ENCODE measurements at places on chromosomes 3 and 15.
A peak's percentile ranks its signal among the peaks of the same experiment; 100 is the strongest.

GRCh38 chr3:132161608-132162007 lies 126.8 kb upstream of the CPNE4 start:
- no peak for DNase-seq

- DNase-seq: no peak
These were observed 7.4 kb upstream of the EIF4A2 start for GRCh38 chr3:186775999-186776398.

GRCh38 chr3:112446343-112446742 lies 52.9 kb downstream of the BTLA start:
- DNase-seq: no peak

GRCh38 chr3:188362405-188362831 lies 208.5 kb downstream of the LPP start:
- DNase-seq: no peak

- no peak for DNase-seq
These were observed 375.1 kb downstream of the SHQ1 start for GRCh38 chr3:72473156-72473555.

GRCh38 chr3:21049334-21050062 lies 701.5 kb downstream of the ZNF385D start:
- DNase-seq: no peak

DNA sequence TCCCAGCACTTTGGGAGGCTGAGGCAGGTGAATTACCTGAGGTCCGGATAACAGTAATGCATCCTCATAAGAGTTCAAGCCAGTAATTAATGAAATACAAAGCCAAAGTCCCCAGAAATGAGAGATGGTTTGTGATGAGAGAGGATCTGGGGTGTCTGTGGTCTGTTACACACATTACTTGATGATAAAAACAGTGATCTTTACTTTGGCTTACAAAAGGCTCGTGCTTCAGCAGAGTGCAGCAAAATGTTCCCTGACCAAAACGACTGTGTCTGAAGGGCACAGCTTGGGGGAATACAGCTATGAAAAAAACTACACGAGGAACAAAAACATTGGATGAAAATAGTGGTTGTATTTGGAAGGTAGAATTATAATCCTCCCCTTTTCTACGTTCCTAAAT lies 40.9 kb downstream of the CRTC3 start:
- no peak for DNase-seq

DNA sequence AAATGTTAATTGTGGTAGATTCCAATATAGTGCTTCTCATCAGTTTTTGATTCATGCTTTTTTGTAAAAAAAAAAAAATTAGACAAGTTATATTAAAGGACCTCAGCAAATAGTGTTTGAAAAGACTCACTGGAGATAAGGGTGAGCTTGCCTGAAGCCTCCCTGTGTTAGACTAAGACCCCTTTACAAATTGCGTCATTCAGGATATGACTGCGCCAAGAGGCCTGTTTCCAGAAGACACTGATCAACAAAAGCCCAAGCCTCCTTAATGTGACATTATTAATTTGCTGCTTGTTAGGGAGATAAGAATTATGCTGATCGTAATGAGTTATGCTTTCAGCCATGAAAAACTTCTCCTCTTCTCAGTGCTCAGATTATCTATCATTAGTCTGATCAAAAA lies 13.0 kb upstream of the DNAJC13 start:
- no peak for DNase-seq

DNA sequence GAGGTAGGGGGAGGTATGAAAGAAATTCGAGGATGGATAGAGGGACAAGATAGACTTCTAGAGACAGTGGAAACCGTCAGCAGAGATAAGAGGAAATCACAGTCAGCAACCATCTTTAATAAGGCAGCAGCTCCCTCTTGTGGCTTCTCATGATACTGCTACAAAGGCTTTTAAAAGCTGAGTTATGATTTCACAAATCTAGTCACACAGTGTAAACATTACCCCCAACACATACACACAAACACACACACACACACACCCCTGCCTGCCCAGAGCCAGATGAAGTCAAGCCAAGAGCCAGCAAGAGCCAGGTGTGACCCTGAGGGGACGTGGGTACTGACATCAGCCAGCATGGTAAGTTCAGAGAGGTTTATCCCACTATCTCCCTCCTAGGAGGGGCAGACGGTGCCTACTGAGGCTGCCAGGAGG lies 18.9 kb upstream of the TGM5 start:
- DNase-seq: peak; percentile 52

DNA sequence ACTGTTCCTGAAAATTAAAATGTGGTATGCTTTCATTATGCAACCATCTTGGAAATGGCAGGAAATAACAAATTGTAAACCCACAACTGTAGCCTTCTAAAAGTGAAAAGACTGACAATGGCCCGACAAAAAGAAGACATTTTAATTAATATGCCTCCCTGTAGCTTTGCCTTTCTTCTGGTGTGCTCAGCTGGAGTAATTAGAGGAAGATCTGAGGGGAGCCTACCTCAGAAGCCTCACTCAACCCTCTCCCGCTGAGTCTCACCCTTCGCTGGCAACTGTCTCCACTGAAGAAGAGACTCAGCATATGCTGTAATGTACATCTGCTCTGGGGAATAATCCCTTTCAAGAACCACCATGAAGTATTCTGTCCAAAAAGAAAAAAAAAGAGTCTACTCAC lies 104.7 kb upstream of the SETMAR start:
- DNase-seq: no peak

DNA sequence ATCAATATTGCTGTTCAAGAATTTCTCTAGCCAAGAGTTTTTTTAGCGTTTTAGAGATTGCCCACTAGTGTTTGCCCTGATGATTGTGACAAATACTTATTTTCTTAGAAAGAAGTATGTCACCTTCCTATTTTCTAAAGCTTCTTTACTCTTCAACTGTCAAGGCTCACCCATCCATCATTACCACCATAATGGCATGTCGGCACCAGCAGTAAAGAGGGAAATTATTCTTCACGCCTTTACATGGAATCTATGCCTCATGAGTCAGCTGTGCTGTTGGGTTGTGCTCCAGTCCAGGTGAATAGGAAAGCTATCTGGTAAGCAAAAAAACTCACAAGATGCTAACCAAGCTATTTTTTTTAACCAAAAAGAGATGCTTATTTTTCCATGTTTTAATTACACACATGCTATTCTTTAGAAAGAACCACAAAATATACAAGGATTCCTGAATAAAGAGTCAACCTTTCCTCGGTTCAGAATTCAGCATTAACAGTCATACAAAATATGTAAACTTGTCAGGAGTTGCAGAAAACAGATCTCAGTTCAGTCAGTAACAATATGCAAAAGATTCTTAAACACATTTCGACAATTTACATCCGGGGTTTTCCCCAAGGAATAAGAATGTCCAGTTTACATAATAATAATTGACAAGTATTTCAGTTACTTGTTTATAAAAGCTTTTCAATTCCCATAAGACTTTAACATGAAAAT lies 128.0 kb downstream of the ATP8B4 start:
- DNase-seq: no peak

DNA sequence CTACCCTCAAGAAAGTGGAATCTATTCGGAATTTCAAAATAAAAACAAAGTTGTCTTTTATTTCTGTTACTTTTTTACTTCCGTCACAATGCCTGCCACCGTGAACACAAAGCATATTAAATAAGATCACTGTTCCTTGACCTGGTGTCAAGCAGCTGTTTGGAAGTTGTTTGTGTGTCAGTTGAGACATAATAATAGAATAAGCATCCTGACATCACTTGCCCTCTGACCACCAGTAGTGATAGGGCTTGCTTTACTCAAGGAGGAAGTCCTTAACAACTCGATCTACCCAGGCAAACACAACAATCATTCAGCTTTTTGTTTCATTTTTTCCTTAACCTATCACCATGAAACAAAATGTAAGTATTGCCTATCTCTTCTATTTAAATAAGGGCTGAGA lies 454.4 kb upstream of the RASGRP1 start:
- no peak for DNase-seq

GRCh38 chr3:8712908-8713255 lies 20.7 kb upstream of the CAV3 start:
- no peak for DNase-seq

DNA sequence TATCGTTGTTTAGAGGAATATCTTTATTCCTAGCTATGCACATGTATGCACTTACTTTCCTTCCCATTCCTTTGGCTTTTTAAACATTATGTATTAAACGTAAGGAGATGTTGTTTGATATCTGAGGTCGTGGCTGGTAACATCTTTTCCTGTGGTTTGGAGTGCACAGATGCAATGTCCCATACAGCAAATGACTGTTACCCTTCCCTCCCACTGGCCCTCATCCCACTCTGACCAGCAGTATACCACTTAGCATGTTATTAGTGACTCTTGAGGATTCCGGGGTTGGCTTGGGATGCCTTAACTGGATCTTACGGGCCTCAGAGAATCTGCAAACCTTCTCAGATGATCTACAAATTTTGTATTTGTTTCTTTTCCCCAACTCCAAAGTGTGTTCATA lies 34.5 kb downstream of the TGFBR2 start:
- no peak for DNase-seq

DNA sequence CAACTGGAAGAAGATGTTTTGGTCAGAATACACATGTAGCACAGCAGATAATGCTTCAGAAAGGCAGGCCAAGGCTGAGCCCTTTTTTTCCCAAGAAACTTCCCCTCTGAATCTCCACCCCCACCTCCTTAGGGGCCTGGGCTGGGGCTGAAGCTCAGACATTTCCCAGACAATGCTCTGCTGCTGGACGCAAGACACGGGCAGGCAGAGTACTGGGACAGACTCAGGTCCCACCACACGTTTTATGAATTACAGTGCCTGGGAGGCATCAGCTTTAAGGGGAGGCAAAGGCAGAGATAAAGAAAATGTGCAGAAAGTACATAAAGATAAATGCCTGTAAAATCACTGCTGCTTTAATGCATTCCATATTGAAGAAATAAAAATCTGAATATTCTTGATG lies 479.4 kb downstream of the ERC2 start:
- no peak for DNase-seq

- DNase-seq: no peak
These were observed 7.1 kb downstream of the LRRK1 start for GRCh38 chr15:100926258-100926657.

GRCh38 chr15:40047415-40048210 lies 8.6 kb upstream of the SRP14 start:
- DNase-seq: no peak

GRCh38 chr3:24440760-24441464 lies 53.7 kb downstream of the THRB start:
- no peak for DNase-seq

DNA sequence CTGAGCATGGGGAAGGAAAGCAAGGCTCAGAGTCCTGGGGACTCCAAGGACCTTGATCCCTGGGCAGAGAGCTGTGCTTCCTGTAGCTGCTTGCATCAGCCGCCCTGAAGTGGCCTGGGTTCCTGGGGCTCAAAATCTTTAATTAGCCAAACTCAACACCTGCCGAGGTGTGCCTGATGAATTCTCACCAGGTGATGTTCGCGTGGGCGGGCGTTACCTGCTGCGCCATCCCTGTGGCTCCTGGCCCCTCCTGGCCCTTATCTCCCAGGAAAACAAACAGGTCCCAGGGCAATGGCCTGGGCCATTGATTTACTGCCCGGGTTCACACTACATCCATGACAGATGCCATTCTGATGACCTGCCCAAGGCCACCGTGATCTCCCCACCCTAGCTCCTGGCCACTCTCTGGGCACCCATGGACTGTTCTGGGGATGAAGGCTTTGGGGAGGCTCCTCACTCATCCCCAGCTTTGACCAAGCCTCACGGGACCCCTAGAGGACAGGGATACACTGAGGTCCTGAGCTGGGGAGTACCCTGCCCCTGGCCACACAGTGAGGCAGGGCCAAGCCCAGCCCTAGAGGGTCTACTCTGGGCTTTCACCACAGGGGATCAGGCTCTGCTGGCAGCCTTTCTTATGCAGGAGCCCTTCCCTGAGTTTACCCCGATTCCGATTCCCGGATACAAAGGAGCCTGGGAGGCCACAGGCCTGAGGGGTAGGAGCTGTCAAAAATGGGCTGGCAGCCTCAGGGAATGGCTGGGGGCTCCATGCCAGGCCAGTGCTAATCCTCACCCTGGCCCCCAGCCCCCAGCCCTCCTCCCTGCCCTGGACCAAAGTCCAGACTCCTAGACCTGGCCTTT lies 5.7 kb downstream of the SLC38A3 start:
- no peak for DNase-seq

DNA sequence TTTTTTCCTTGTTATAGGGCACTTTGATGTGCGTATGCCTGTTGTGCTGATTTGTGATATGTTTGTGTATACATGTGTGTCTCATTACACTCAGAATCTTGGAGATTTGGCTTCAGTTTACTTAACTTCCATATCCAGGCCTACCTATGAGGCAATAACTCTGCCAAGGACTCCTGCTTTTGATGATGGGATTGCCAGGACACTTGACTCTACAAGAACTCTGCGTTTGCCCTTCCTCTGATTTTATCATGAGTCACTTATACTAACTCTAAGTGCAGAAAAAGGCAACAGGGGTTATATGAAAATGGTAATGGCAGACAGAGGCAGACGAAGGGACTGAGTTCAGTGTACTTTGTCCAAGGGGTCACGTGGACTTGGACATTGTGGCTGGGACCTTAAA lies 33.6 kb downstream of the MCTP2 start:
- DNase-seq: no peak

- DNase-seq: peak; percentile 73
These were observed 169.1 kb upstream of the CCDC54 start for GRCh38 chr3:107208100-107208499.

DNA sequence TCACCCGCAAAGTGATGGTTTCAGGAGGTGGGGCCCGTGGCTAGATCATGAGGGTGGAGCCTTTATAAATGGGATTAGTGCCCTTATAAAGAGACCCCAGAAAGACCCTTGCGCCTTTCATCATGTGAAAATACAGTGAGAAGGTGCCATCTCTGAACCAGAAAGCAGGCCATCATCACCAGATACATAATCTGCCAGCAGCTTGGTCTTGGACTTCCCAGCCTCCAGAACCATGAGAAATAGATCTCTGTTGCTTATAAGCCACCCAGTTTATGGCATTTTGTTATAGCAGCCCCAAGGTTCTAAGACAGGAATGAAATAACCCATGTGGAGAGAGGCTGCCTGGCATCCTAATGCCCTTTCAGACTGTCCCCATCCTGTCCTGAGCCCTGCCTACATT lies 127.8 kb upstream of the SMAD3 start:
- no peak for DNase-seq

GRCh38 chr15:72947709-72948108 lies 104.6 kb upstream of the NEO1 start:
- DNase-seq: no peak

DNA sequence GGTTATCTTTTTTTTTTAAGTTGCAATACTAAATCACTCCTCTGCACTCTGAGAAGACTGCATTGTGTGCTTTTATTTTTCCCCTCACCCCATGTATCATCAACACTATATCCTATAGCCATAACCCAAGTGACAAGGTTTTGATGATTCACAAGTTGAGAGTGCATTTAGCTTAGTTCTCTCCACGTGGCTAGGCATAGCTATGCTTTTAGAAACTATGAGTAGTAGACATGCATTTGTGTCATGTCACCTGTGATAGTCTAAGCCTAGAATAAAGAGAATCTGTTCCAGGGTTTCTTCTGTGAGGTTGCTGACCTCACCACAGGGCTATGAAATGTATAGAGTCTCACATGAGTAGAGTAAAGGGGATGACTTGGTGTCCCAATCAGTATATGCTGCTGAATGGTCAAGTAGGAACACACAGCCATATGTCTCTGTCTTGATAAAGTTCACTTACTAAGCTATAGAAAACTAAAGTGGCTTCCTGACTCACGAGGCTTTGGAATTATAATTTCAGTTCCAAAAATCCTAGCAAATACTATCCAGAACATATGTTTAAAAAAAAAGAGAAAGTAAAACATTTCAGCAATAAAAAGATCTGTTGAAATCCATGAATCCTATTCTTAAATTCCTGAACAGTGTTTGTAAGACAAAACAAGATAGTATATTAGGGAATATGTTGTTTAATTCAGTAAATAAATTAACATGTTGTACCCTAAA lies 206.3 kb downstream of the LSAMP start:
- no peak for DNase-seq

Measured in midbrain (tissue), 1 donor.